ENCODE measurements at places on chromosomes 7 and 10.

GRCh38 chr10:104170610-104171254 lies 48.8 kb downstream of the SFR1 start:
- H3K27me3 ChIP-seq, result peaks cover 28% of the 10 kb centered on the region
- peaks cover 4% of the 10 kb centered on the region for H3K4me1 ChIP-seq
- no peak overlapping the region for H3K4me3 ChIP-seq
- no peak overlapping the region for H3K27ac ChIP-seq
- no peak for DNase-seq
- no peaks in the 10 kb centered on the region for H3K36me3 ChIP-seq

GRCh38 chr7:713488-714230 lies 12.8 kb upstream of the DNAAF5 start:
- no peak overlapping the region for H3K27ac ChIP-seq
- peaks cover 5% of the 10 kb centered on the region for H3K27me3 ChIP-seq
- H3K4me1 ChIP-seq, result peaks cover 7% of the 10 kb centered on the region

DNA sequence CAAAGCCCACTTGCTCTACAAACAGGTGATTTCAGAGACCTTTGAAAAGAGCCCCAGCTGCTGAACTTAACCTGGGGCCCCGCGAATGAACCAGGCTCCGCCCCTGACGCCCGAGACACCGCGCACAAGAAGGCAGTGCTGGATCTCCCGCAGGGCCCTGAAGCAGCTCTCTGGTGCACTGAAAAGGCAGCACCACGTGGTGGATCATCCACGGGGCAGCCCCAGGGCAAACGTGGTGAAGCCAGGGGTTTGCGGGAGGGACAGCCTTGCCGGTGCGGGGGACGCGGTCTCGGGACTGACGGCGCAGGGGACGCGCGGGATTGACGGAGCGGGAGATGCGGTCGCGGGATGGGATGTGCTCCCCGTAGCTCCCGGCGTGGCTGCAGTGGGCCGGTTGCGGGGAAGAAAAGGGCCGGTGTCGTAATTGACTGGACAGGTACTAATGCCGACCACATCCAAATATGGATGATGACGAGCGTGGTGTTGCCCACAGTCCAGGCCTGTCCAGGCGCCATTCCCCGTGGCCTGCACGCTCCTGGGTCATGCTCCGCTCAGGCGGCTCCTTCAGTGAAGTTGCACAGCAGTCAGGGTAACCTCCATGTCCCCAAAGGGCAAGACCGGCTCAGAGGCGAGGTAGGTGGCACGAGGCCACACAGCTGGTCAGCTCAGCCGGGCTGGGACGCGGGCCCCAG lies 421.1 kb downstream of the DNAJB6 start:
- H3K4me1 ChIP-seq, result no peaks in the 10 kb centered on the region
- H3K27me3 ChIP-seq, result peaks cover 1% of the 10 kb centered on the region
- H3K4me3 ChIP-seq, result no peak overlapping the region
- no peaks in the 10 kb centered on the region for H3K36me3 ChIP-seq

DNA sequence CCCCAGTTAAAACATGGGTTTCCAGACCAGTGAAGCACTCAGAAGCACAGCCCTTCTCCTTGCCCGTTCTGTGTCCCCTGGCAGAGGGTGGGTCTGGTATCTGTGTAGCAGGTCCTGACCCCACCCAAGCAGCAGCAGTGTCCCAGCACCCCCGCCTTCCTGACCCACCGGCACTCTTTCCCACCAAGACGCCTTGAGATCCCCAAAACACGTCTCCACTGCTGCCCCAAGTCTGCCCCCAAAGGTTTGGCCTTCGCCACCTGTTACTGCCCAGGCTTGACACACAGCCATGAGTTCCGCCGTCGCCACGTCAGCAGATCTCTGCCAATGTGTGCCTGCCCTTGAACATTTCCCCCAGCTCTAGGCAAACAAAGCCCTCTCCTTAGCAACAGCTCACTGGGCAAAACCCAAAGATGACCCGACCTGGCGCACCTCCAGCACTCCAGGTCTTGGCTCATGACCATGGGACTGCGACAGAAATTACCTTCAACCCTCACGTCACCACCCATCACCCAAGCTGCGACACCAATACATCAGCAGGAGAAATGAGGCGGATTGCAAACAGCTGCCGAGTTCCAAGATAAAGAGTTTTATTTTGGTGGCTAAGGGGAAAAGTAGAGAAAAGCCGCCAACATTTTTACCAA lies 75.6 kb downstream of the CTBP2 start:
- peaks cover 5% of the 10 kb centered on the region for H3K27me3 ChIP-seq
- DNase-seq, result no peak
- H3K4me1 ChIP-seq, result no peaks in the 10 kb centered on the region
- H3K27ac ChIP-seq, result no peak overlapping the region
- H3K36me3 ChIP-seq, result no peaks in the 10 kb centered on the region

DNA sequence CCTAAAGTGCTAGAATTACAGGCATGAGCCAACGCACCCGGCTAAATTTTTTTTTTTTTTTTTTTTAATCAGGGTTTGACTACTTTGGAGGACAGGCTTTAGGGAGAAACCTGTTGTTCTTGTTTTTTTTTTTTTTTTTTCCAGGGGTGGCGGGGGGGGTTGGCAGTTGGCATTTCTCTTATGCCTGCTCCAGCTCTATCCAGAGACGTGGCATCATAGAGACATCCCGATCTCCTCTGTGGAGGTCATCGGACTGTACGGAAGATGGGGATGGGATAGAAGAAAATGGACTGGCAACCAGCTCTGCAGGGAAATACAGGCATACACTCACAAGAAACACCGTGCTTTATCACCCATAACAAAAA lies 130.8 kb downstream of the PRPF18 start:
- H3K4me3 ChIP-seq, result no peak overlapping the region
- no peak for DNase-seq
- no peaks in the 10 kb centered on the region for H3K36me3 ChIP-seq
- no peak overlapping the region for H3K27ac ChIP-seq
- H3K27me3 ChIP-seq, result peaks cover 7% of the 10 kb centered on the region

DNA sequence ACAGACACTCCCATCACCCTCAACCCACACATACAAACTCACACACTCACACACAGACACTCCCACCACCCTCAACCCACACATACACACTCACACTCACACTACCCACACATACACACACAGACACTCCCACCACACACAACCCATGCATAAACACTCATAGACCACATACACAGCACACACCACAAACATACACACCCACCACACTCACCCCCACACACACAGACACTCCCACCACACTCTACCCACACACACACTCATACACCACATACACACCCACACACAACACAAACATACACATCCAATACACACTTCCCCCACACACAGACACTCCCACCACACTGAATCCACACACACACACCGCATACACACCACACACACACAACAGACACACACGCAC lies 521.2 kb downstream of the TCERG1L start:
- DNase-seq, result no peak
- no peaks in the 10 kb centered on the region for H3K4me1 ChIP-seq
- no peaks in the 10 kb centered on the region for H3K27me3 ChIP-seq
- H3K27ac ChIP-seq, result no peak overlapping the region
- no peak overlapping the region for H3K4me3 ChIP-seq
- no peaks in the 10 kb centered on the region for H3K36me3 ChIP-seq

DNA sequence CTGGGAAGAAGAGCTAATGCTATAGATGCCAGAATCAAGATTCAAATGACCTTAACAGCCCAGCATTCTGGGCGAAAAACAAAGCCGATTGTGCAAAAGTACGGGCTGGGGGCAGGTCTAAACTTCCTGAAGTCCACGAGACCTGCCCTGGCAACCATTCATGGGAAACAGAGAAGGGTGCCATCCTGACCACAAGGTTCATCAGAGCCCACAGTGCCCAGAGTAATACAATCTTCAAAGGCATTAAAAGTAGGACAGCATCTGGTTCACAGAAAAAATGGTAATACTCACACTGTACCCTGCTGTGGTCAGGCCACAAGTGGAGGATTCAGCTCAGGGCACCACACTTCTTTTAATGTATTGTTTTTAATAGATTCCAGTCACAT lies 36.1 kb downstream of the SORBS1 start:
- DNase-seq, result no peak
- no peaks in the 10 kb centered on the region for H3K27me3 ChIP-seq
- H3K36me3 ChIP-seq, result no peaks in the 10 kb centered on the region
- no peaks in the 10 kb centered on the region for H3K4me1 ChIP-seq

- H3K27ac ChIP-seq, result no peak overlapping the region
- H3K36me3 ChIP-seq, result no peaks in the 10 kb centered on the region
- DNase-seq, result no peak
- H3K27me3 ChIP-seq, result no peaks in the 10 kb centered on the region
Measured at GRCh38 chr7:37977243-37977642, 56.8 kb downstream of the EPDR1 start.

GRCh38 chr10:128574581-128575210 lies 448.5 kb upstream of the MKI67 start:
- no peak for DNase-seq
- peaks cover 1% of the 10 kb centered on the region for H3K27me3 ChIP-seq
- H3K4me1 ChIP-seq, result no peaks in the 10 kb centered on the region
- no peak overlapping the region for H3K27ac ChIP-seq

DNA sequence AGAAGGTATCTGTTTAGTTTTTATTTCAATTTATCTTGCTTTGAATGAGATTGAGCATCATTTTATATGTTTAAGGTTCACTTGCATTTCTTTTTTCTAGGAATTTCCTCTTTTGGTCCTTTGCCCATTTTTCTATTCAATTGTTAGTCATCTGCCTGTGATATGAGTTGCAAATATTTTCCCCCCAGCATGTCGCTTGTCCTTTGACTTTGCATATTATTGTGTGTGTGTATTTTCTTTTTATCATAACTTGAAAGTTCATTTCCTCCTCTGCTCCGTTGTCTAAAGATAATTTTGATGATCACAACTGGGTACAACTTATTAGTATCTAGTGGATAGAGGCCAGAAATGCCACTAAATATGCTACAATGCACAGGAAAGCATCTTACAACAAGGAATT lies 132.7 kb upstream of the MDFIC start:
- no peaks in the 10 kb centered on the region for H3K27me3 ChIP-seq
- H3K36me3 ChIP-seq, result peaks cover 2% of the 10 kb centered on the region
- peaks cover 42% of the 10 kb centered on the region for H3K4me1 ChIP-seq
- DNase-seq, result no peak
- H3K27ac ChIP-seq, result no peak overlapping the region

DNA sequence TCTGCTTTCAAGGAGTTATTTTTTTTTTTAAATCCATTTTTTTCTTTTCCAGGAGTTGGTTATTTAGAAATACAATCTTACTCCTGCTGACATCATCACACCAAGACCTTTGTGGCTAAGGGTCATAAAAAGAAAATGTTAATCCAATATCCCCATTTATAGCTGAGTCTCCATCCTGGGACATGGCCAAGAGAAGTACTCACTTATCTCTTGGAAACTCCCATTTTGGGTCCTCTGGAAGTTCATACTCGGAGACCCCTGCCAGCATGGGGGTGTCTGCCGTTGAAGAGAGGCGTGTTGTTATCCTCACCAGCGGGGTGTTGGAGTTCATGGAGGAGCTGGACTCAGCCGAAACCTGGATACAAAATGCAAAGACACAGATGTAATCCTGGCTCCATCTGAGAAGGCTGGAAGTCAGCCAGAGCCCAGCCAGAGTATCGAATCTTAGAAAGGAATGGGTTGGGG lies 94.6 kb downstream of the FGFR2 start:
- no peak overlapping the region for H3K27ac ChIP-seq
- no peak overlapping the region for H3K4me3 ChIP-seq
- H3K36me3 ChIP-seq, result no peaks in the 10 kb centered on the region
- no peaks in the 10 kb centered on the region for H3K4me1 ChIP-seq
- H3K27me3 ChIP-seq, result peaks cover 4% of the 10 kb centered on the region
- DNase-seq, result no peak

- H3K27me3 ChIP-seq, result peaks cover 3% of the 10 kb centered on the region
- no peak for DNase-seq
- no peak overlapping the region for H3K27ac ChIP-seq
- no peak overlapping the region for H3K4me3 ChIP-seq
- H3K36me3 ChIP-seq, result no peaks in the 10 kb centered on the region
Measured at GRCh38 chr7:47572939-47573757, 8.8 kb downstream of the TNS3 start.

- H3K4me1 ChIP-seq, result peaks cover 20% of the 10 kb centered on the region
- H3K27me3 ChIP-seq, result peaks cover 22% of the 10 kb centered on the region
- no peak overlapping the region for H3K27ac ChIP-seq
- no peak for DNase-seq
Measured at GRCh38 chr10:101011517-101012423, 12.2 kb downstream of the LZTS2 start.

DNA sequence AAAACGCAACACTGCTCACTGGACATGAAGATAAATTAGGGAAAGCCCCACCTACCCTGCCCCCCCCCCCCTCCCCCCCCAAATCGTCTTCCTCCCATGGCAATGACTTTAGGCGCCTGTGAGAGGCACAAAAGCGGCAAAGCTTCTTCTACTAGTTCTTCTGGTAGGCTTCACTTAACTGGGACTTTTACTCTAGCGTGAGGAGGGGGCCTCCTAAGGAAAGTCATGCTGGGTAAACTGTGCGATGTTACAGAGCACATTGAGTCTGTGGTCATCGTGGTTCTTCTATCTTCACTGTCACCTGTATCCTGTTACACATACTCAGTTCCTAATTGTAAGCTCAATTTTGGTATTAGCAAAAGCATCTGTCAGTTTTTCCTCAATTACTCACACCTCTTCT lies 25.1 kb downstream of the HSPB1 start:
- H3K27me3 ChIP-seq, result no peaks in the 10 kb centered on the region
- no peak overlapping the region for H3K4me3 ChIP-seq
- peaks cover 20% of the 10 kb centered on the region for H3K4me1 ChIP-seq
- H3K36me3 ChIP-seq, result peaks cover 50% of the 10 kb centered on the region
- no peak for DNase-seq
- no peak overlapping the region for H3K27ac ChIP-seq

- H3K4me1 ChIP-seq, result no peaks in the 10 kb centered on the region
- no peak overlapping the region for H3K4me3 ChIP-seq
- no peak for DNase-seq
- no peaks in the 10 kb centered on the region for H3K36me3 ChIP-seq
Measured at GRCh38 chr10:131350245-131350644, 38.7 kb upstream of the TCERG1L start.

- H3K4me1 ChIP-seq, result peaks cover 57% of the 10 kb centered on the region
- no peaks in the 10 kb centered on the region for H3K27me3 ChIP-seq
Measured at GRCh38 chr10:63261496-63261895, 128.4 kb downstream of the NRBF2 start.

- DNase-seq, result no peak
- H3K36me3 ChIP-seq, result peaks cover 9% of the 10 kb centered on the region
- H3K4me1 ChIP-seq, result no peaks in the 10 kb centered on the region
- H3K4me3 ChIP-seq, result no peak overlapping the region
Measured at GRCh38 chr10:102735065-102735562, 8.6 kb upstream of the WBP1L start.

DNA sequence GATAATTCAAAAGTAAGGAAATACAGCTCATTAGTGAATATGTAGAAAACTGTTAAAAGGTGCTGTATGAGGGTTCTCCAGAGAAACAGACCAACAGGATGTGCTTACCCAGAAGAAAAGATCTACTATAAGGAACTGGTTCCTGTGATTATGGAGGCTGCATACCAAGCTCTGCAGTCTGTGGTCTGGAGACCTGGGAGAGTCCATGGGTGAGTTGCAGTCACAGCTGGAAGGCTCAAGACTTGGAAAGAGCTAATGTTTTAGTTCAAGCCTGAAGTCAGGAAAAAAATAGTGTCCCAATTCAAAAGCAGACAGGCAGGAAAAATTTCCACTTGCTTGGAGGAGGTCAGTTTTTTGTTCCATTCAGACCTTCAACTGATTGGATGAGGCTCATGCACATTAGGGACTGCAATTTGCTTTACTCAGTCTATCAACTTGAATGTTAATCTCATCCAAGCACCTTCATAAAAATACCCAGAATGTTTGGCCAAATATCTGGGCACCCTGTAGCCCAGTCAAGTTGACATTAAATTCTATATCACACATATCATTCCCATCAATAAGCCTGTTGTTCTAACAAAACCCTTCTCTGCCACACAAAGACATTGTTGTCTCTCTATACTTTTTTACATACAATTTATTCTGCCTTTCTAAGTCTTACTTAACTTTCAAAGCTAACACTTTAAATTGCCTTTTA lies 197.9 kb upstream of the KLF6 start:
- H3K36me3 ChIP-seq, result peaks cover 31% of the 10 kb centered on the region
- peaks cover 43% of the 10 kb centered on the region for H3K4me1 ChIP-seq
- peaks cover 3% of the 10 kb centered on the region for H3K27me3 ChIP-seq

All from activated CD4-positive, alpha-beta memory T cell treated with anti-CD3 and anti-CD28 coated beads, Interleukin-2, amount 10 ng/mL, durations not matched to agents 7 days and 5 days (primary cell).